ENCODE measurements at places on chromosomes 12 and 14.

DNA sequence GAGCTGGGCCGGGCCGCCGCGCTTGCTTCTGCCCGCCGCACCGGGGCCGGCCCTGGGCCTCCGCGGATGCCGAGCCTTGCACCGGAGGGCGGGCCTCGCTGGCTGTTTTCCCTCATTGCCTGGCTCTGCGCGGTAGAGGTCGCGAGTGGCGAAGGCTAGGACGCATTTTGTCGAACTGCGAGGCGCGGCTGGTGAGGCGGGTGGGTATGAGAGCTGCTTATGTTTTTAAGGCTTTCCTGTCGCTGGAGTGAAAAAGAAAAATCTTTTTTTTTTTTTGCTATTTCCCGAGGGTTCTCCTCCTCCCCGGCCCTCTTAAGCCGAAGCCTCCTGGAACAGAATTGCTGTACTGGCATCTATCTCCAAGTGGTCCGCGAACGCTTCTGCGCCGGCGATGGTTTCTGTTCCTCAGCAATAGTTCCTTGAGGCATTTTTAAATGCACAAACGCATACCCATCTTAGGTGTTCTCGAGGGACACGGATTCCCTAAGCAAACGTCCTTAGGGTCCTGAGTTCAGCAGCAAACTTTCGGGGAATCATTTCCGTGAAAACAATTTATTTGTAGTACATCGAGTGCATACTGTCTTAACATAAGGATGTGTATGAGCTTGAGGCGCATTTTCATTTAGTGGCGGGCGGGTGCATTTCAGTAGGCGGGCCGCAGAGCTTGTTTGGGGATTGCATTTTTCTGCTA is 631 bp downstream of the RESF1 start:
- peak; percentile 76 for DNase-seq

GRCh38 chr12:130613131-130613530 is 103.0 kb downstream of the RIMBP2 start:
- no peak for DNase-seq

- no peak for DNase-seq
Observed at GRCh38 chr12:10243818-10244520, 31.3 kb downstream of the GABARAPL1 start.

DNA sequence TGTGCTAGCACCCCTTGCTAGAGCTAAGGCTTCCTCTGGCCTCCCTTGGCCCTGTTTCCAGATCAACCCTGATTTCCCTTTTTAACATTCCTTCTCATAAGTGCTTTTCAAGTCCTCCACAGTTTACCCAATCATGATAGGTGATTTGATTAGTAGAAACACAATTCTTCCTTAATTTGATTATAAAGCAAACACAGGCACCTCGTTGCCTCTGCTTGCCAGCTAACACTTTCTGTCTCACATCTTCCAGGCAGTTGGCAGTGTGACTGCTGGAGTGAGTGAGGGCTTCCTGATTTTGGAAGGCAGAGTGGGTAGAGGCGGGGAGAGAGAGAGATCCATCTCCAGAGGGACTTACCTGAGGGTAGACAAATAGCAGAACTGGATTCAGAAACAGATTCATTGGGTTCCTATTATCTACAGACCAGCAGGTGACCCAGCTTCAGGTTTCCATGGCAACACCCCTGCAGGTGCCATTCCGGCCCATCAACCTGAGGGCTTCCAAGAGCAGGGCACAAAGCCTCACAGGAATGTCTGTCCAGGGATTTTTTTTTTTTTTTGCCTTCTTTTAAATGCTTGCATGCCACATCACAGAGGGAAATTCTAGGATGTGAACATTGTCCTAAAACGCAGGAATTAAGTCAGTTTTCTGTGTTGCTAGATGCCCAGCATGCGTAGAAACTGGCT is 77.7 kb downstream of the PLXNC1 start:
- DNase-seq = no peak
